Jurkat, Clone E6-1 (cell line): ENCODE measurements at places on chromosomes 2 and 18.

GRCh38 chr18:3593381-3593903 is 143.5 kb downstream of the TGIF1 start:
- no peak for DNase-seq

- DNase-seq: no peak
Measured at GRCh38 chr18:7618891-7619442, 51.9 kb downstream of the PTPRM start.

- no peak for DNase-seq
Measured at GRCh38 chr2:74238879-74239278, 40.5 kb downstream of the MTHFD2 start.

DNA sequence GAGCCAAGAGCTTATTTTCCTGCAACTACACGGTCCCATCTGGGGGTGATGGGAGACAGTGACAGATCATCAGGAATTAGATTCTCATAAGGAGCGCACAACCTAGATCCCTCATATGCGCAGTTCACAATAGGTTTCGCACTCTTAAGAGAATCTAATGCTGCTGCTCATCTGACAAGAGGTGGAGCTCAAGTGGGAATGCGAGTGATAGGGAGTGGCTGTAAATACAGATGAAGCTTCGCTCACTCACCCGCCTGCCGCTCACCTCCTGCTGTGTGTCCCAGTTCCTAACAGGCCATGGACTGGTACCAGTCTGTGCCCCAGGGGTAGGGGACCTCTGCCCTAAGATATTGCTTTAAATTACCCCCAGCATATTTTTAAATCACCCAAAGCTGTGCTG is 10.8 kb downstream of the LRRFIP1 start:
- no peak for DNase-seq

DNA sequence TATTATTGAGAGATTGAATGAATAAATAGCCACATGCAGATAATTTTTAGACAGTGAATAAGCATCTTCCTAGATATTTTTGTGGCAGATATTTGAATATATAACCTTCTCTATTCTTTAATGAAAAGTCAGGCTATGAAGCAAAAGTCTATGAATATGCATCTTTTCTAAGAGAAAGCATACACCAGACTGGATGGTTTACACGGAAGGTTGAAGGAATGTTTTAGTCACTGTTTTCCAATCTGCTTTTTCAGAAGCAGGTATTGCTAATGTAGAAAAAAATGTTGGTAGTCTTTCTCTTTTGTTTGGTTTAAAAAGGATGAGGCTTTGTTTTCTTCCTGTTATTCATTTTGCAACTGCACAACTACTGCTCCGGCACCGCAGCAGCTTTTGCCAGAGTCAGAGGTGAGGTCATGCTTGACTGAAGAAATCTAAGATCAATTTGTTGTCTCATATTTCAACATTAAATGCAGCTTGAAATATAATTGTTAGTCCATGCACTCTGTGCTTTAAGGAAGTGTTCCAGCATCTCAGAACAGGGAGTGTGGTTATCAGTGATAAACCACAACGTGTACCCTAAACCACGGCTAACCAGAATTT is 1540.8 kb upstream of the PIK3C3 start:
- no peak for DNase-seq

DNA sequence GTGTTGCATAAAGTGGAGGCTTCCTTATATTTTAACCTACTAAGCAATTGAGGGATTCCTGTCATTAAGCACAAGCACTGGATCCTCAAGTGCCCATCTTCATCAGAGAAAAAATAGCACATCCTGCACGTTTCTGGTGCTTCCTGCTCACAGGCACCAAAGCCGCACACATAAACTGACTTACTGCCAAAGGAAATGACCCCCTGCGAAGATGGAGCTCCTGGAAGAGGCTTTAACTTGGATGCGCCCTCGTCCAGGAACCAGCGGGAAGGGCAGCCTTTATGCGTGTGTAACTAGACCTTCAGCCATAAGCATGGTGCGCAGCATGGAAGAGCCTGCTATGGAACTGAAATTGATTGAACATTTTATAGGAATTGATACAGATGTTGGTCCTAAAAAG is 188.7 kb downstream of the FTCDNL1 start:
- DNase-seq: no peak

DNA sequence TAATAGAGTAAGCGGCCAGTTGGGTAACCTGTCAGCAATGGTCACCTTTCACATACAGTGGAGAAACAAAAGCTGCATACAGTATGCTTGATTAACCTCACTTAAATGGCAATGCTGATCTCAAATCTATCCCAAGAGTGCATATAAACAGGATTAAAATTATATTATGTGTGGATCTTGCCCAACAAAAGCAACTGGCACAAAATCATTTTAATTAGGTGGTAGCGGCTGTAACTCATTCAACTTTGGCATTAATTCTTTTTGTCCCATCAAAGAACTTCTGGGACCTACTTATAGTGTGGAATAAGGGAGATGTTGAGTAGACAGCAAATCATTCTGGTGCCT is 167.8 kb upstream of the VRK2 start:
- DNase-seq: no peak

DNA sequence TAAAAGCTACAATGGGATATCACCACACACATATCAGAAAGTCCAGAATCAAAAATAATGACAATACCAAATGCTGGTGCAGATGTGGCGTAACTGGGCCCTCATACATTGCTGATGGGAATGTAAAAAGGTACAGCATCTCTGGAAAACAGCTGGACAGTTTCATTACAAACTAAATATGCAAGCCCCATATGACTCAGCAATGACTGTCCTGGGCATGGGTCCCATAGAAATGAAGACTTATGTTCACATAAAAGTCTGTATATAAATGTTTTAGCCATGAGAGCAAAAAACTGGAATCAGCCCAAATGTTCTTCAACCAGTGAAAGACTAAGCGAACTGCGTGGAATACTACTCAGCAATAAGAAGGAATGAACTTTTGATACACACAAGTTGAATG is 56.7 kb downstream of the ALPK2 start:
- no peak for DNase-seq

GRCh38 chr2:241211276-241211675 is 22.8 kb downstream of the ANO7 start:
- DNase-seq: no peak
